MCF 10A (cell line): ENCODE measurements at places on chromosomes 11 and 22.

- H3K4me3 ChIP-seq = no peak overlapping the region
- no peaks in the 10 kb centered on the region for H3K4me1 ChIP-seq
These were observed 29.9 kb upstream of the MTCH2 start for GRCh38 chr11:47672283-47672730.

DNA sequence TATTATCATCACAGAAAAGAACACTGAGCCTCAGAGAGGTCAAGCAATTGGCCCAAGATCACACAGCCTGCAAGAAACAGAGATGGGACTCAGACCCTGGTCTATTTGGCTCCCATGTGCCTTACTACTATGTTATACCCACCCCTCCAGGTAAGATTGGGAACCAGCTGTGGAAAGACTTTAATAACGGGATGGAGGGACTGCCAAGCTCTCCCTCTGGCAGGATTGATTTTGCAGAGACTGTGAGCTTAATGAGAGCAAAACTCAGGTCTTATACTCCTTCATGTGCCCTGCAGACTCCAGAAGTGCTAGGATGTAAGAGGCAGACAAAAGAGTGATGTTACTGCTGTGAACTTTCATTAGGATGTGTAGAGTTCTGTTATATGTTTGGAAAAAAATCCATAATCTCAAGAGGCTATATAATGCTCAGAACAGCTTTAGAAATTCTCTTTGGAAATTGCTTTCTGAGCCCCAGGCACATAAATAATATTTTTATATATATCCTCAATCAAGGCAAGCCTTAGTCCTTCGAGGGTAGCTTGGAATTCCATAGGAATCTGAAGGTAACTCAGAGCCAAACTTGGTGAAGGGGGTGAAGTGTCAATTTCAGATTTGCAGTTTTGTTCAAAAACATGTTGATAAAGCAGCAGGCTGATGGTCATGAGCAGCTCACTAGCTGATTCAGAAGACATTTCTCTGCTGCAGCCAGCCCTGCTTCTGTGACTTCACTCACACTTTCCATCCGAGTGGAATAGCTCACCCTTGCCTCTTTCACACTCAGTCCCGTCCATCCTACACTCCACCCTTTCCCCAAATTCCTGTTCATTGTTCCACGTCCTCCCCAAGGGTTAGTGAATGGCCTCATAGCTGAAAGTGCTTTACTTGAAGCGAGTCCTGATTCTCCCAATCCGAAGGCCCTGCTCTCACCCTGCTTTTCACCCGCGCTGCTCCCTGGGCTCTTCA is 188.8 kb downstream of the SNX19 start:
- no peaks in the 10 kb centered on the region for H3K36me3 ChIP-seq
- H3K4me1 ChIP-seq = peaks cover 9% of the 10 kb centered on the region
- DNase-seq = no peak
- H3K27ac ChIP-seq = no peak overlapping the region
- no peak overlapping the region for H3K4me3 ChIP-seq
- no peaks in the 10 kb centered on the region for H3K27me3 ChIP-seq

DNA sequence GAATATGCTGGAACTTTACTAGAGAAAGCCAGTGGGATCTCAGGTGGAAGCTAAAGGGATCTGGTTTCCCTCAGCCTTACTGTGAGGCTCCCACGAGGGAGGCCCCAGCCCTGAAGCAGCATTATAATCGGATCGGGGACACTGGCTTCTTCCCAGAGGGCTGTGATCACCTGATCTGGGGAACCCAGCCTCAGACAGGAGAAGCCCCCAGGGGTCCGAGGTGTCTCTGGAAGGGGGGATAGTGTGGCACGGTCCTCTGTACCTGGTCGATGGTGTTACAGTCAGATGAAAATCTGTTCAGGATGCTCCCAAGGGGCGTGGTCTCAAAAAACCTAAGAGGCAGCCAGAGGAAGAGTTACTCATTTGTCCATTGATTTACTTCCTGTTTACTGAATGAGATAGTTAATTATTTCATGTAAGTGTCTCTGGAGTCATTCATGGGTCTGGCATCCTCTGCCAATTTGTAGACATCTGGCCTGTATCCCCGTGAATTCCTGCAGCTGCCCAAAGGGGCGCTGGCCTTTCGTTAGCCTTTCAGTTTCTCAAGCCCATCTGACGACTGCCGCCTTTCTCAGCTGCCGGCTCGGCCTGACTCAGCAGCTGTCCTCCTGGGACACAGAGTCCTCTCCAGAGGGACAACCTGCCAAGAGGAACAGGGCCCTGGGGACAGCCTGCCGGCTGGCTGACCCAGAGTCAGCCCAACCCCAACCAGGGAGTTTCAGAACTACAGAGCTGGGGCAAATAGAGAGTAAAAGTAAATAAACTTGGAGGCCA is 17.0 kb upstream of the KCNJ11 start:
- peak; percentile 64 for DNase-seq
- H3K27ac ChIP-seq = peak overlapping the region; percentile 27
- H3K27me3 ChIP-seq = peaks cover under 1% of the 10 kb centered on the region
- no peaks in the 10 kb centered on the region for H3K36me3 ChIP-seq

DNA sequence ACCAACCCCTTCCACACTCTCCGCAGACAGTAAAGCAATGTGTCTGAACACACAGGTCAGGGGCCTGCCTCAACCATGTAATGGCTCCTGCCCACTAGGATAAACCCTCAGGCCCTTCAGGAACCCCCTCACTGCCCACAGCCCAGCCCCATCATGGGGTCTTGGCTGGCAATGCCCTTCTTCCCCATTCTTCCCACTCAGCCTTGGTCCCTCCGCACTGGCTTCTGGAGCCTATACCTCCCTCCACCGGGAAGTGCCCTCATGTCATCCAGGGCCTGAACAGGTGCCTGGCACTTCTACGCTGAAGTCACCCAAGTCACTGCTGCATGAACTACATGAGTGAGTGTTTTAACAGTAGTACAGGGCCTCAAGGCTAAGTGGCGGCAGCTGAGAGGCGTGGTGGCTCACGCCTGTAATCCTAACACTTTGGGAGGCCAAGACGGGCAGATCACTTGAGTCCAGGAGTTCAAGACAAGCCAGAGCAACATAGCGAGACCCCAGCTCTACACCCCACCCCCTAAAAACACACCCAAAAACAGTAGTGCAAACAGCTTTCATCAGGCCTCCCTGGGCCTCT is 74.8 kb upstream of the PITPNB start:
- H3K4me1 ChIP-seq = no peaks in the 10 kb centered on the region
- no peak overlapping the region for H3K4me3 ChIP-seq
- DNase-seq = no peak

DNA sequence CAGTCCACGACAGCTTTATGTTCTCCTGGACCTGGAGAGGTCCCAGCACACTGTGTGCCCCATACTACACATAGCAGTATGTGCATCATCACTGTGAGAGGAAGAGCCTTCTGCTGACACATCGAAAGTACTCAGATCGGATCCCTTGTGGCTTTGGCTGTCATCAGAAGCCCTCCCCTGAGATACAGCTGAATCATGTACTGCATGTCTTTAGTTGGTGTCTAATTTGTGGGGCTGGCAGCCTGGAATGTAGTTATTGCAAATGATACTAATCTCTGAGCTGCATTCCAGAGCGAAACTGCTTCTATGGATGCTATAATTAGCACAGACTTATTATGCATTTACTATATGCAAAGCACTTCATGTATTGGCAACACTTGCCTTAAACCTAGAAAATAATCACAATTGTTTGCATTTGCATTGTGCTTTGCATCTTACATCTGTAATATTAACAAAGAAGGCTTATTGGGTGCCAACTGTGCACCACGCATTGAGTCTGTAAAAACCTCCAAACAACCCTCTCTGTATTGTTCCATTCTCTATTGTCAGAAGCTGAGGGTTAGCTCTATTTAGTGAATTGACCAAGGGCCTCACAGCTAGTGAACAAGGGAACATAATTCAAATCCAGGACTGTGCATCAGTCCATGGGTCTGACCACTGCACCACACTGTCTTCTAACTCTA is 89.2 kb upstream of the CRTAM start:
- no peak overlapping the region for H3K27ac ChIP-seq
- H3K4me3 ChIP-seq = no peak overlapping the region
- no peaks in the 10 kb centered on the region for H3K27me3 ChIP-seq
- peaks cover 8% of the 10 kb centered on the region for H3K4me1 ChIP-seq
- H3K36me3 ChIP-seq = no peaks in the 10 kb centered on the region

DNA sequence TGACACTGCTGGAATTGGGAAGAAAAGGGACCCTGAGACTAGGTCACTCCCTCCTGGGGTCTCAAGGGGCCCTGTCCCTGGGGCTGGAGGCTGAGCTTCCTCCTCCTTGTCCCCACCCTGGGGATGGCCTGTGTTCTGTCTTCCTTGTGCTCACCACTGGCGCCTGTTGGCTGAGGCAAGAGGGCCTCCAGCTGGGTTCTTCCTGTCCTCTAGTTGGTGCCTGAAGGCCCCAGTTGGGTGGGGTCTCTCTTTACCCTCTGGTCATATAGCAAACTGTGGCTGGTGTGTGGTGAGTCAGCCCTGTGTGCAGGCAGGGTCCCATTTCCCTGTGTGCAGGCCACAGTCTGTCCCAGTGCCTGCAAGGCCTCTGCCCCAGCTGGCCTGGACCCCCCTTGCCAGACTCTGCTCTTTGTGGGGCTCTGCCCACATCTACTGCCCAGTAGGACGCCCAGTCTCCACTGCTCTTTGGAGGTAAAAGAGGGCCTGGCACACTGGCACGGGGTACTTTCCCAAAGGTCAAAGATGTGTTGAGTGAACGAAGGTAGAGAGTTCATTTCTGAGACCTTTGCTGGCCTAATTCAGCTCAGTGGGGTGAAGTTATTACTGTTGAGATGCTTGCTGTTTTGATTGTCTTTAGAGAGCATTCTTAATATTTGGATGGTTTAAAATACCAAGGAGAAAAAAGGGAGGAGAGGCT is 55.1 kb upstream of the CLDN5 start:
- H3K4me1 ChIP-seq = peaks cover 16% of the 10 kb centered on the region
- no peak overlapping the region for H3K4me3 ChIP-seq
- H3K27ac ChIP-seq = no peak overlapping the region
- H3K27me3 ChIP-seq = no peaks in the 10 kb centered on the region
- DNase-seq = no peak
- no peaks in the 10 kb centered on the region for H3K36me3 ChIP-seq

DNA sequence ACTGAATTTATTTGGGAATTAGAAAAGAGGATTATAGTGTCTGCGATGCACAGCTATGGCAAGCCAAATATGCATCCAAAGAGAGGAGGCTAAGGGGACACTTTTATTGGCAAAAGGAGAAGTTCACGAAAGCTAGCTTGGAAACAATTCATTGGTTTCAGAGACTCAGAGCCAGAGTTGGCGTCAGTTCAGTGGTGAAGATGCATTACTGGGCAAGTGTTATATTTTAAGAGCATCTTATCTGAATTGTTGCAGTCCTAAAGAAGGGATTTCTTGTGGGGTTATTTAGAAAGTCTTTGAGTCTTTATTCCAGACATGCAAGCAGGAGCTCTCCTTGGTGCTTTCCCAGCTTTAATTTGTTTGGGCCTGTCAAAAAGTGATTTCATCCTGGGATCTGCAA is 15.0 kb downstream of the CLDN5 start:
- DNase-seq = no peak
- H3K27me3 ChIP-seq = no peaks in the 10 kb centered on the region
- H3K36me3 ChIP-seq = peaks cover 7% of the 10 kb centered on the region
- H3K4me1 ChIP-seq = no peaks in the 10 kb centered on the region
- H3K27ac ChIP-seq = no peak overlapping the region

GRCh38 chr11:65551572-65552387 is 6.4 kb downstream of the LTBP3 start:
- no peak overlapping the region for H3K27ac ChIP-seq
- H3K36me3 ChIP-seq = no peaks in the 10 kb centered on the region
- DNase-seq = peak; percentile 48
- no peaks in the 10 kb centered on the region for H3K27me3 ChIP-seq

DNA sequence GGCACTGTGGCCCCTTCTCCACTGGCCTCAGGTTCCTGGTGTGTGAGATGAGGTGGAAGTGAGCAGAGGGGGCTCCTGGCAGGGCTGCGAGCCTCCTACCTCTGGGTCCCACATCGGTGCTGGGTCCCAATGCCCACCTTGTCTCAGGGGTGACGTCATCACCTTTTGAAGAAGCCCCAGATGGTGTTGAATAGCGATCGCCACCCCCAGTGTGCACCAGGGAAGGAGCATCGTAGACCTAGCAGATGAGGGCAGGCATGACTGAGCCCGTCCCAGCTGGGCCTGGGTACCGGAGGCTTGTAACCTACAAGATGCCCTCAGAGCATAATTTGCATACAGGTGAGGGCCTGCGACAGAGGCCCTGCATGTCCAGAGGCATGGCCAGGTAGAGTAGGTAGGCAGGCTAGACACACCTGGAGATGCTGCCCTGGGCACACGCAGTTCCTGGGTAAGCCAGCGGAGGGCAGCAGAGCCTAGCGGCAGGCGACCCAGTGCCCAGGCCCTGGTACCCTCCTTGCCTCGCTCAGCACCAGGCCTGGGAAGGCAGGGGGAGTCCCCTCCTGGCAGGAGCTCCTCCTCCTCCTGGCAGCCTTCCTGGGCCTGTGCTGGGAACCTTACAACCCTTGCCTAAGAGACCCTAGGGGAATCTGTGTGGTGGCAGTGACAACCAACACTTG is 52.5 kb downstream of the TPCN2 start:
- H3K4me1 ChIP-seq = peaks cover 6% of the 10 kb centered on the region
- H3K36me3 ChIP-seq = peaks cover 4% of the 10 kb centered on the region

- H3K36me3 ChIP-seq = peaks cover 4% of the 10 kb centered on the region
- H3K27me3 ChIP-seq = no peaks in the 10 kb centered on the region
- DNase-seq = no peak
- H3K27ac ChIP-seq = peak overlapping the region; percentile 79
These were observed 66.3 kb downstream of the ETS1 start for GRCh38 chr11:128520888-128521681.

- H3K36me3 ChIP-seq = no peaks in the 10 kb centered on the region
- no peak overlapping the region for H3K27ac ChIP-seq
- no peak for DNase-seq
These were observed 2.1 kb downstream of the OAF start for GRCh38 chr11:120212926-120213325.

- H3K4me1 ChIP-seq = no peaks in the 10 kb centered on the region
- peaks cover 89% of the 10 kb centered on the region for H3K36me3 ChIP-seq
- H3K4me3 ChIP-seq = no peak overlapping the region
These were observed 50.7 kb downstream of the F2 start for GRCh38 chr11:46769636-46770221.

- no peak for DNase-seq
- H3K4me3 ChIP-seq = no peak overlapping the region
- H3K4me1 ChIP-seq = no peaks in the 10 kb centered on the region
- peaks cover 10% of the 10 kb centered on the region for H3K27me3 ChIP-seq
These were observed 100.6 kb downstream of the CSNK2A3 start for GRCh38 chr11:11252403-11252802.
